Heart right ventricle (tissue), 16 donors: ENCODE measurements at places on chromosomes 5 and 9.

- no peak overlapping the region for H3K4me3 ChIP-seq
- no peak overlapping the region for H3K27ac ChIP-seq
- H3K4me1 ChIP-seq: no peaks in the 10 kb centered on the region
- no peak for DNase-seq
These were observed 139.6 kb upstream of the LRRTM2 start for GRCh38 chr5:139014726-139015125.

GRCh38 chr5:177452688-177453638 is 6.3 kb downstream of the PRR7 start:
- peaks cover 11% of the 10 kb centered on the region for H3K36me3 ChIP-seq
- H3K27ac ChIP-seq: no peak overlapping the region
- no peak for DNase-seq

DNA sequence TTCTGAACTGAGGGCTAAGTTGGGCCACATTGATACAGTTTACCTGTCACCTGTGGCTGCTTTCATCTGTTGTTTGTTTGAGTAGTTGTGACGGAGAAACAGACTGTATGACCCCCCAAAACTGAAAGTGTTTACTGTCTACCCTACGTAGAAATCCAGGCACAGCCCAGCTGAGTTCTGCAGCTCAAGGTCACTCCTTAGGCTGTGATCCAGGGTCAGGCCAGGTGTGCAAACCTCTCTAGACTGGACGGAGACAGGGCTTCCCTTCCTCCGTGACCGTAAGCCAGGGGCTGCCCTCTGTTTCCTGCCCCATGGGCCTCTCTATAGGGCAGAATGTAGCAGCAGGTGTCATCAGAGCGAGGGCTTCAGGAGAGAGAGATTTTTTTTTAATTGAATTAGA is 207.9 kb upstream of the OTULINL start:
- H3K27me3 ChIP-seq: no peaks in the 10 kb centered on the region
- no peak for DNase-seq
- H3K4me3 ChIP-seq: no peak overlapping the region
- no peaks in the 10 kb centered on the region for H3K4me1 ChIP-seq

GRCh38 chr9:137876269-137876668 is 1.3 kb upstream of the CACNA1B start:
- H3K36me3 ChIP-seq: no peaks in the 10 kb centered on the region
- H3K27ac ChIP-seq: no peak overlapping the region
- H3K27me3 ChIP-seq: peaks cover 69% of the 10 kb centered on the region
- no peak for DNase-seq

DNA sequence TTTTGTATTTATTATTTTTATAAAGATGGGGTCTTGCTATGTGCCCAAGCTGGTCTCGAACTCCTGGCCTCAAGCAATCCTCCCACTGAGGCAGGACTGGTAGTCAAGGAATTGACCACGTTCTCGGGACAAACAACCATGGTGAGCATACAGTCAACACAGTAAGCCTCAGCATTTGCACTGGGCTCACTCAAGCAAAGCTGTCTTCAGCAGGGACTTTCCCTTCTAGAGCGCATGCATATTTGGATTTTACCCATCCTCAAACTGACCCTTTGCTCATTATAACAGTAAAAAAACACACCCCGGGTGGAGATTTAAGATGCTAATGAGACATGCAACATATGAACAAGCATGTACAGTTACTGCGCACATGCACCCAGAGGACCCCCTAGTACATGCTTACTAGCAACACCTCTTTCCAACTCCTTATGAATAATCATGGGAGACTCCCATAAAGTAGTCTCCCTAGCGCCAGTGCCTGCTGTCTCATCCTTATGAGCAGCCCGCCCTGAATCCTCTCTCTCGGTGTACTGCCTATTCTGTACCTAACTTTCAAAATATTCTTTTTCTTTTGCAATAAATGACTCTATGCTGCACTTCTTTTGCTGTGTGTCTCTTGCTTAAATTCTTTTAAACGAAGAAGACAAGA is 41.5 kb downstream of the C5orf22 start:
- no peak overlapping the region for H3K4me3 ChIP-seq
- H3K27me3 ChIP-seq: no peaks in the 10 kb centered on the region
- DNase-seq: no peak

GRCh38 chr9:97958812-97959511 is 21.0 kb upstream of the HEMGN start:
- H3K36me3 ChIP-seq: no peaks in the 10 kb centered on the region
- no peak for DNase-seq
- no peak overlapping the region for H3K4me3 ChIP-seq
- H3K4me1 ChIP-seq: no peaks in the 10 kb centered on the region
- H3K27me3 ChIP-seq: no peaks in the 10 kb centered on the region

GRCh38 chr5:62214701-62215100 is 91.3 kb upstream of the KIF2A start:
- no peak overlapping the region for H3K27ac ChIP-seq
- H3K4me3 ChIP-seq: no peak overlapping the region
- H3K27me3 ChIP-seq: peaks cover 24% of the 10 kb centered on the region
- H3K4me1 ChIP-seq: no peaks in the 10 kb centered on the region
- H3K36me3 ChIP-seq: no peaks in the 10 kb centered on the region

- H3K27me3 ChIP-seq: no peaks in the 10 kb centered on the region
- no peak overlapping the region for H3K27ac ChIP-seq
- peaks cover 15% of the 10 kb centered on the region for H3K4me1 ChIP-seq
- DNase-seq: no peak
These were observed 12.4 kb upstream of the FSD1L start for GRCh38 chr9:105435453-105435852.

DNA sequence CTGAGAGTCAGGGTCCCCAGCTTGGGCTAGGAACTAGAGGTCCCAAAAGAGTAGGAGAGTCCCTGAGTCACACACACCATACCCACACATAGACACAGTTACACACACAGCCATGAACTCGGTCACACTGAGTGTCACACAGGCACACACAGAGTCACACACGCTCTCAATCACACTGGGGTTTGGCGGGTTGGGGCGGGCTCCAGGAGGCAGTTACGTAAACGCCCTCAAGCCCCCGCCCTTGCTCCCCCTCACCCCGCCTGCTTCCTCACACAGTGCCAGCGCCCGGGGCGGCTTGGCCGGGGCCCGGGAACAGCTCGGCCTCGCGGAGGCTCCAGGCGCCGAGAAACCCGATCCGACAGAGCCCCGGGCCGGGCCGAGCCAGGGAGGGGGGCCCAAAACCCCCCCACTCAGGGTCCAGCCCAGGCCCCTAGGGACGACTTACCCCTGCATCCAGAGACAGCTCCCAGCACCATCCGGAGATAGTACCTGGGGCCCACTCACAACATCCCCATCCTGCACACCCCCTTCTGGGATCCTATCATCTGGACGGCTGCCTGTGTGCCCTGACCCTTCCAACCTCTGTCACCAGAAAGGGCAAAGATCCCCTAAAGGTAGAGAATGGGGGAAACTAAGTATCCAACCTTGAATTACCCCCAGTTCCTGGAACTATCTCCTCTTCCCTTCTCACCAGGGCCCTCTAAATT is 3.5 kb upstream of the CNTFR start:
- H3K36me3 ChIP-seq: no peaks in the 10 kb centered on the region
- H3K27me3 ChIP-seq: peaks cover 45% of the 10 kb centered on the region

DNA sequence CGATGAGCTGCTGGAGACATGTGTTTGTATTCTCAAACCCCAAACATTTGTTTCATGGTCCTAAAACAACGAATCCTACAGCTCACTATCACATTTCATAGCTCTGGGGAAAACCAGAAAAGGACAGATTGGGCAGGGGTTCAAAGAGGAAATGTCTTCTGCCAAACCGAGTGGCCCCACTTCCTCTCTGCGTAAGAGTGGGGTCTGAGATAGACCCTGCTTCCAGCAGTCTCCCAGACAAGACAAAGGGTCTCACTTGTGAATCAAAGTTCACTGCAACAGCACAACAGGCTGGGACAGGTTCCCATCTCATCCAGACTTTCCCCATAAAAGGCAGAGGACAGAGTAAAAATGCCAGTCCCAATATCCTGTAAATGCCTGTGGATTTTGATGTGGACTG is 276.2 kb upstream of the SLC24A2 start:
- no peak overlapping the region for H3K4me3 ChIP-seq
- DNase-seq: no peak
- peaks cover 15% of the 10 kb centered on the region for H3K4me1 ChIP-seq
- no peak overlapping the region for H3K27ac ChIP-seq
- H3K36me3 ChIP-seq: no peaks in the 10 kb centered on the region

DNA sequence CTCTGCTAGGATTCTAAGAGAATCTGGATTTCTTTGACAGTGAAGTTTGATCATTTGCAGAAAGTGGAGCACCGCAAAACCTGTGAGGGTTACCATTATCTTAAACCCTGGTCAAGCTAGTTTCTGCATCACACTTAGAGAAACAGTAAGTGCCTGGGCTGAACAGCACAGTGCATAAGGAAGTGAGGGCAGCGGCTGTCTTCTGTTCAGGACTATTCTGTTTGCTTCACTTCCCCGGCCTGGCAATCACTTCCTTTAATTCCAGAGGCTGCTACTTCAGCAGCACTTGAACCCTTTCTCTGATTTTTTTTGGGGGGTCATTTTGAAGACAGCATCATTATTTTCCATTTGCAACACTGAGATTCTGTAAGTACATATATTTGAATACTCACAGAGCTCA is 32.0 kb downstream of the SEMA6A start:
- H3K4me3 ChIP-seq: no peak overlapping the region
- H3K36me3 ChIP-seq: no peaks in the 10 kb centered on the region
- no peaks in the 10 kb centered on the region for H3K27me3 ChIP-seq
- no peak for DNase-seq
- no peak overlapping the region for H3K27ac ChIP-seq
